ENCODE measurements at places on chromosomes 2 and 18.

DNA sequence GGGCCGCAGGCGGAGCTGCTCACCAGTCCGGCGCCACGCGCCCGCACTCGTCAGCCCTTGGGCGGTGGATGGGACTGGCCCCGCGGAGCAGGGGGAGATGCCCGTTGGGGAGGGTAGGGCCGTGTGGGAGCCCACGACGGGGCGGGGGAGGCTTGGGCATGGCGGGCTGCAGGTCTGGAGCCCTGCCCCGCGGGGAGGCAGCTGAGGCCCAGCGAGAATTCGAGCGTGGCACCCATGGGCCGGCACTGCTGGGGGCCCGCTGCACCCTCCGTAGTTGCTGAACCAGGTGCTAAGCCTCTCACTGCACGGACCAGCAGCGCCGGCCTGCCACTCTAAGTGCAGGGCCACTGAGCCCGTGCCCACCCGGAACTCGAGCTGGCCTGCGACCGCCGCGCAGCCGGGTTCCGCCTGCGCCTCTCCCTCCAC, 182.4 kb upstream of the ERBB4 start:
- DNase-seq, result no peak

DNA sequence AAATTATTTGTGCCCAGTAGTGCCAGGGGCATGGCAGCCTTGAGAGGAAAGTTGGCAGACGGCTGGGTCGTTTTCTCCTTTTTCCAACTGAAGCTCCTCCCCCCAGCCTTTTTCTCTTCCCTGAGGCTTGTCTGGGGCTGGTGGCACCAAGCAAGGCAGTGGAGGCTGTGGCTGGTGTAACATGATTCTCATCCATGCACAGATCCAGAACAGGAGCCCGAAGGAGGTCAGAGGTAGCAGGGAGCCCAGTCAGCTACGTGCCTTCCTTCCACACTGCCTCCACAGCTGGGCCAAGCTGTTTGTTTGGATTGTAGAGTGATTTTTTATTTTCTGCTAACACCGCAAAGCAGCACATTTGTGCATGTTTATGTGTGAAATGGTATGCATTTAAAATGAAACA, 170.3 kb upstream of the MGAT5 start:
- no peak for DNase-seq

GRCh38 chr2:24024018-24024417, 14.1 kb downstream of the MFSD2B start:
- no peak for DNase-seq

DNA sequence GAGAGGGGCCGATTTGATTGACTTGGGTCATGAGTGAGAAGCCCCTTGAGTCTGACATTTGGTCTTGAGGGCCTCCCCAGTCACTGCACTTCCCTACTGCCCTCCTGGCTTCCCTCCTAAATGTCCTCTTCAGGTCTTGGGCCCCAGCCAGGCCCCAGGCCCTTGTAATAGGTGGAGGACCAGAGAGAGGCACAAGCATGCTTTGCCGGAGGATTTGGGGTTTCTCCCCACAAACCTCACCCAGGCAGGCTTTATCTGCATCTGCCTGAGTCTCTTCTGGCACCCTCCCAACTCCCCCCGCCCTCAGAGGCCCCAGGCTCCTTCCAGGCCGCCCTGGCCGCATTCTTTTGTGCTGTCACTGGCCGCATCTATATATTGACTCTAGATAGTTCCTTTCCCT, 270.7 kb downstream of the HAUS1 start:
- no peak for DNase-seq

- DNase-seq, result no peak
Observed at GRCh38 chr2:122108186-122108585, 352.7 kb downstream of the TSN start.

DNA sequence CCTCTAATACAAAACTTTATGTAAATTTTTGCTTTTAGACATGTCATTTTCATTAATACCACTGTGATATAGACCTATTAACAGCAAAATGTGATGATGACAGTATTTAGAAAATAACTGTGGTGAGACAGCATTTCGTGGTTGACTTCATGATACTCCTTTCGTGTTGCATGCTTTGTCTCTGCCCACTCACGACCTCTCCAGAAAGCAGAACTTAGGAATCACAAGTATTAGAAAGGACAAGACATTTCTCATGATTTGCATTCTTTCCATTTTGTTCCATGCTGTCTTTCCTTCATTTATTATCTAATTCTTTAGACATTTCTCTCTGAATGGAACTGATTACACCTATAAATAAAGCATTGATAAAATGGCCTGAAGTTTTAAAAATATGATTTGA, 85.2 kb upstream of the POU3F3 start:
- DNase-seq, result no peak

GRCh38 chr2:104163611-104164130, 690.2 kb upstream of the POU3F3 start:
- DNase-seq, result no peak

- DNase-seq, result no peak
Observed at GRCh38 chr2:16371751-16372150, 293.9 kb downstream of the CYRIA start.

DNA sequence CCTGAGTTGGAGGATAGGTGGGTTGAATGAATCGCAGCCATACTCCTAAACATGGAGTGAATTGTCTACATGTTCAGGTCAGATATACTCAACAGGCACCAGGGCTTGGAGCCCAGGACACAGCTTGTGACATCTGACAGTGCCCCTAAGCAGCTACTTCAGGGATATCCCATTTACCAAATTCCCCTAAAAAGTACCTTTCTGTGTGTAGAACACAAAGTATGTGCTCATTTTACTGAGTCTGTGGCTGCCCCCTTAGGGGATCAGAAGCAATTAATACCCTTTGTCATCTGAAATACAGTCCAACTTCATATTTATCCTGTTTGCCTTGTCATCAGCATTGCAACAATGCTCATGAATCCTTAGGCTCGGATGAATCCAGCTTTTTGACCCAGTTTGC, 20.8 kb downstream of the TNFRSF11A start:
- no peak for DNase-seq

- no peak for DNase-seq
Observed at GRCh38 chr2:240795916-240796510, 24.0 kb downstream of the KIF1A start.

DNA sequence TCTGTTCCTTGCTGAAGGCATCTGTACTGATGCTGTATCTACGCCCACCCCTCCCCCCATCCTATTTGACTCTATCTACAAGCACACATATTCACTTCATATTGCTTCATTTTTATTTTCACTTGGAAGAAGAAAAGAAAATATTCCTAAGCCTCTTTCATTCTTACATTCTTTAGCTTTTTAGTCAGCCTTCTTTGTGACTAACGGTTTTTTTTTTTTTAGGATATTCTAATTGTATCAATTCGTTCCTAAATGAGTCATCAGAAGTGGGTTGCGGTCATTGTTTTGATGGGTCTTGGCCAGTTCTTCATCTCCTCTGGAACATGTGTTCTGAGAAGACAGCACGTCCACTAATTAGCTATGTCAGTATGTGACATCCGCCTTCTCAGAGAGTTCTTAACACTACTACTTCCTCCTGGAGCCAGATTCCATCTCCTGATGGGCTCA, 88.7 kb downstream of the MYO1B start:
- DNase-seq, result no peak
